NCI-H345 (cell line): ENCODE measurements at places on chromosomes 5 and 9.
A peak's percentile ranks its signal among the peaks of the same experiment; 100 is the strongest.

DNA sequence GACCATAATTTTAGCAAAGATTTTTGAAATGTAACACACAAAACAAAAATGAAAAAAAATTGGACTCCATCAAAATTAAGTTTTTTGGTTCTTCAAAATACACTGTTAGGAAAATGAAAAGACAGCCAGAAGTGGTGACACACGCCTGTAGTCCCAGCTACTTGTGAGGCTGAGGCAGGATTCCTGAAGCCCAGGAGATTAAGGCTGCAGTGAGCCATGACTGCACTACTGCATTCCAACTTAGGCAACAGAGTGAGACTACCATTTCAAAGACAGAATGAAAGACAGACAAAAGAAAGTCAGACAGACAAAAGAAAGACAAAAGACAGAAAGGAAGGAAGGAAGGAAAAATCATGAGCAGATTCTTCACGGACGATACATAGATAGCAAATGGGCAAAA is 7.5 kb downstream of the DIAPH1 start:
- no peak for DNase-seq

DNA sequence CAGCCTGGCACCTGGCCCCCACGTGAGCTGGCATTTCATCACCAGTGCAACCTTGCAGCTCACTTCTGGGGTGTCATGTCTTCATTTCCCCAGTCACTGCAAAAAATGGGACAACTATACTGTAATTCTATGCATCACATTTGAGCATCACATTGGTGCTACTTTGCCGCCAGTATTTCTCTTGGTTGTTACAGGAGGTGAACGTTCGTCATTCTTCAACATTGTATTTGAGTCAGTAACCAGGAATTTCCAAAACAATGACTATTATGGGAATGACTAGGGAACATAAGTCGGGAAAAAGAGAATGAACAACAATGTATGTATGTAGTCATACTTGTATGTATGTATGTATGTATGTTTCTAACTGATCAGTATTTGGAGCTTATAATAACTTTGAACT is 1278.0 kb downstream of the EFNA5 start:
- no peak for DNase-seq

- no peak for DNase-seq
Measured at GRCh38 chr5:149380466-149381121, 1.5 kb upstream of the IL17B start.

DNA sequence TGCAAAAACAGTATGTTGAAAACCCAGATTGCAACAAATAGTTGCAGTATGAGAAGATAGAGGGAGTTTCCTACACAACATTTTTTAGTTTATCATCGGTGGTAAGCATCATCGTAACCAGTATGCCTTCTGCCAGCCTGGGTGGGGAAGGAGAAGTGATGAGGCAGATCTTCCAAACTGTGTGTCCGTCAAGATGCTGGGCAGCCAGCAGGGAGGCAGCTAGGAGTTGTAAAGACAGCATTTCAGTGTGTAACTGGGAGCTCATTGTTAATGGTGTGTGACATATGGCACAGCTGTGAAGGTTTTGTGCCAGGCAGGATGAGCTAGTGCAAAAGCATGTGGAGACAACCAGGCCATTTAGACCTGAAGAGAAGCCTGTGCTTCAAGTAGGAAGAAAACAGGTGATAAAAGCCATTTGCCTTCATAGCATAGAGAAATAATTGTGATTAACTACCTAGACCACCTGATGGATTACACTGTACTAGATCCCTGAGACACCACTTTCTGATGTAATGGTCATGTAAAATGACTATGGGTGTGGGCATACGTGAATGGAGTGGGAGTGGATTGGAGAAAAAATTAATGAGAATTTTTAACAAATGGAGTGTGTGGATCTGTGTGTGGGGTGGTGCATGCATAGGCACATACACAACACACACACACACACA is 347.0 kb upstream of the ADAMTSL1 start:
- no peak for DNase-seq

DNA sequence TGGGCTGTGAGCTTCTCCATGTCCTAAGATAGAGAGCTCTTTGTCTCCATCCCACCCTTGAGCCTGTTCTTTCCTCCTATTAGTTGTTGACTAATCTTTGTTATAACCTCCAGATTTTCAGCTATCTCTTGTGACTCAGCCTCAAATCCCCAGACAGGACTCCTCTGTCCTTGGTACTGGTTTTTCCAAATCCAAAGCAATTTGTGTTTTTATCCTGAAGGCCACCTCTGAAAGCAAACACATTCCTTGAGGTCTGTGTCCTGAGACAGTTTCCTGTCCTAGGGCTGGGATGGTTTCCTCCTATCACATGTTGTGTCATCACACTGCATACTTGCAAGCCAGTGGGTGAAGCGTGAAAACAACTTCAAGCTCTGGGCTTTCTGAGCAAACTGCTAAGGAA is 8.5 kb downstream of the TNC start:
- no peak for DNase-seq

DNA sequence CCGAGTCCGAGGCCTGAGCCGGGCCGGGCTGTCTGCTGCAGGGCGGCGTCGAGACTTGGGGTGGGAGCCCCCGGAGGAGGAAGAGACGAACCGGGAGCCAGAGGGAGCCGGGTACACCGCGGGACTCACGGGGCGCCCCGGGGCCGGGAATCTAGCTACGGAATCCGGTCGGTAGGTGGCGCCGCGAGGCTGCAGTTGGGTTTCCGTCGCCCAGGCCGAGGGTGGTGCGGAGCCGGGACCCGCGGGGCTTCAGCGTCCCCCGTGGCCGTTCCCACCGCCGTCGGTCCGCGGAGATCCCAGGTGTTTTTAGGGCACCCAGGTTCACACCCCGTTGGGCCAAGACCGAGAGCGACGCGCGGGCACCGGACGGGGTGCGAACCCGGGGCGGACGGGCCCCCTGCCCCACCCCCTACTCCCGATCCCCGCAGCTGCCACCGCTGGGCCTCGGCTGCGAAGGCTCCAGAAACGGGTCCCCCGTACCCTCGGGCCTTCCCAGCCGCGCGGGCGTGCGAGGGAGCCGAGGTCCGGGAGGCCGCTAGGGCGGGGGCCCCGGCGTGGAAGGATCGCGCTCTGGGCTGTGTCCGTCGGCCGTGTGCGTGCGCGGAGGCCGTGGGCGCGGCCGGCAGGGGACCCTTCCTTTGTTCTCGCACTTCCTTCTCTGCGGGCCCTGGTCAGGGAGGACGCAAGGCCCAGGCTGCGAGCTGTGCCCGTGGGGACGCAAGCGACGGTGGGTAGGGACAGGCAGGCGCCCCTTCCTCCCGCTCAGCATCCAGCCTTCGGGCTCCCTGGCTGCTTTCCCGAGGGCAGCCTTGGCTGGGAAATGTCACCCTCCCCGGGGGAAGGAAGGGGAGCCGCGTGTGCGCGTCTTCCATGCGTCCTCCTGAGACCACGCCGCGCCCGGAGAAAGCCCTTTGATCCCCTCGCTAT is 146.6 kb downstream of the GAPVD1 start:
- peak; percentile 79 for DNase-seq

GRCh38 chr5:95746722-95747679 is 15.9 kb downstream of the RHOBTB3 start:
- DNase-seq: no peak

GRCh38 chr5:153258469-153258868 is 232.0 kb upstream of the GRIA1 start:
- no peak for DNase-seq

DNA sequence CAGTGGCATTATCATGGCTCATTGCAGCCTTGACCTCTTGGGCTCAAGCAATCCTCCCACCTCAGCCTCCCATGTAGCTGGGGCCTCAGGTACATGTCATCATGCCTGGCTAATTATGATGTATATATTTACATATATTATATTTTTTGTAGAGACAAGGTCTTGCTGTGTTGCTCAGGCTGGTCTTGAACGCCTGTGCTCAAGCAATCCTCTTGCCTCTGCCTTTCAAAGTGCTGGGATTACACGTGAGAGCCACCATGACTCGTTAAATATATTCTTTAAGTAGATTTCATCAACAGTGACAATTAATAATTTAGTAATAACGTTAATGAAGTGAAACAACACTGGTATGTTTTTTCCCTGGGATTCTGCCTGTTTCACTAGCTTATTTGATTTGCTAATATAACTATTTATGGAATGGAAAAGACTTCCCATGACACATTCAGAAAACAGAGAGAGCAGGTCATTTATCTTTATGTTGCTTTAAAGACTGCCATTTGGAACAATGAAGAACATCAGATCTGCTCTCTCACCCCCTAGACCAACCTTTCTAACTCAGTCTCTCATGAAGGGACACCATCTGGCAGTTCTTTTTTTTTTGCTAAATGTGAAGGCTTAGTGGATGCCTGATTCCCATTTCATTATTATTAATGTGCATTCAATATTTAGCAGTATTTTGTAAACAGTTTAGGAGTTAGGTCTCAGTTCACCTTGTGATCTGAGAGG is 295.6 kb downstream of the KIF4B start:
- no peak for DNase-seq

- no peak for DNase-seq
Measured at GRCh38 chr5:138833080-138833479, 42.1 kb downstream of the LRRTM2 start.
